ENCODE measurements at places on chromosomes 12 and 14.

GRCh38 chr14:84785996-84786395 lies 743.9 kb upstream of the FLRT2 start:
- no peak for DNase-seq

GRCh38 chr12:97148941-97149559 lies 242.0 kb downstream of the NEDD1 start:
- peak; percentile 2 for DNase-seq

DNA sequence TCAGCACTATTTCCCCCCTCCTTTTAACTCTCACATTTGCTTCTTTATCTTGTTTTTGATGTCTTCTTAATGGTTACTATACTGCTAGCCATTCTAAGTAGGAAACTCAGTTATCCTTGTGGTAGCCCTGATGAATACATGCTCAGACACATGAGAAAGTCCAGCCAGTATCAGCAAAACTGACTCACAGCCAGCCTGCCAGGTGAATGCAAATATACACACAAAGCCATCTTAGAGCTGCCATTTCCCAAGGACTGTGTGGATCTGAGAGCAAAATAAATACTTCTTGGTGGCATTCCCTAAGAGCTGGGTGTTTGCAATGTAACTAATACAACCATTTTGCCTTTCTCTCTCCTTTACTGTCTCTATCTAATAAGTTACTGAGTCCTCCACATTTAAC lies 455.2 kb downstream of the CCER1 start:
- DNase-seq: no peak

DNA sequence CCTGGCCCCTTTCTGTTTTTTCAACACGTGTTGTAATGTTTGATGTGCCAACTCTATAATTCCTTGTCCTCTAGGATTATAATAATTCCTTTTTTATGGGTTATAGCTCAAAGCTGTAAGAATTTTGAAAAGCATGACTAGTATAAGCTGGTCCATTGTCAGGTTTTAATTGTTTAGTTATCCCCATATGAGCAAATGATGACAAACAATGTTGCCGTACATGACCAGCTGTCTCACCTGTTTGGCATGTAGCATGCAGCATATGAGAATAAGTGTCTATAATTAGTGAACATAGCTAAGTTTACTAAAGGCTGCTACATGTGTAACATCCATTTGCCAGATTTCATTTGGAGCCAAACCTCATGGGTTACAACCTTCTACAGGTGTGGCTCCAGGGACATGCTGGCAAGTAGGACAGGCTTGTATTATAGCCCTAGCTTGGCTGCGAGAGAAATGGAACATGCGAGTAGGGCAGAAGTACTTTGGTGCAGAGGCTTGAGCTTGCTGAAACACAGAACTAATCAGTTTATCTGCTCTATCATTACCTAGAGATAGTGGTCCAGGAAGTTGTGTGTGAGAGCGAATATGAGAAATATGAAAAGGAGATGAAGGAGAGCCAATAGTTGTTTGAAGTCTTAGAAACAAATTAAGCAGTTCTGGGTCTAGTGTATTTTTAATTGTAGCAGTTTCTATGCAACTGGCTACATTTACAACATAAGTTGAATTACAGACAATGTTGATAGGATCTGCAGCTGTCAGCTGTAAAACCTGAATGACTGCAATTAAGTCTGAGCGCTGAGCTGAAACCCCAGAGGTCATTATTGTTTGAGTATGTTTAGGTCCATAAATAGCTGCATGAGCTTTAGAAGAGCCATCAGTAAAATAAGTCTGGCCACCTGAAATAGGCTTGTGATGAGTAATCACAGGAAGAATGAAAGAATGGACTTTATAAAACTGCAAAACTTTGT lies 22.6 kb upstream of the MAPKAPK5 start:
- DNase-seq: no peak

DNA sequence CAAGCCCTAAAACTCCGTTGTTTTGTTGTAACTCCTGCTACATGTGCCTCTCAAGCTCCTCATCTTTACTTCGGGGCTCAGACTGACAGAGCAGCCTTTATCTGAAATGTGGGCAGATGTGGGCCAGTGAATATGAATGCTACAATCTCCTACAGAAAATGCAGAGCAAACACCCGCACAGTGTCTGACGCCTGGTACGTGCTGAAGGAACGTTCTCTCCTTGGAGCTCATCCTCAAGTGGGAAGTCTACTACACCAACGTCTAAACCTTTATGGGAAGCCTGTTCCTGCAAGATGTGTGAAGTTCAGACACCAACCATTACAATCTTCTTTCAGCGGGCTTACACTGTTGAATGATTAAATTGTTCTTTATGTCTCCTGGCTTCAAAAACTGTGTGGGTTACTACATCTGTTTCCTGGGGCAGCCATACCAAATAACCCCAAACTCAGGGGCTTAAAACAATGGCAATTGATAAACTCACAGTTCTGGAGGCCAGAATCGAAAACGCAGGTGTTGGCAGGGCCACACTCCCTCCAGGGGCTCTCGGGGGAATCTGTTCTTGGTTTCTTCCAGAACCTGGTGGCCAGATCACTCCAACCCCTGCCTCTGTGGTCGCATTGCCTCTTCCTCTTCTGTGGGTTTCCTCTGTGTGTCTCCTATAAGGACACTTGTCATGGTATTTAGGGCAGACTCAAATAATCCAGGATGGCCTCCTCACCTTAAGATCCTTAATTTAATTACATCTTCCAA lies 179.7 kb upstream of the PLXNC1 start:
- DNase-seq: no peak
